ENCODE measurements at places on chromosomes 12 and 14.

DNA sequence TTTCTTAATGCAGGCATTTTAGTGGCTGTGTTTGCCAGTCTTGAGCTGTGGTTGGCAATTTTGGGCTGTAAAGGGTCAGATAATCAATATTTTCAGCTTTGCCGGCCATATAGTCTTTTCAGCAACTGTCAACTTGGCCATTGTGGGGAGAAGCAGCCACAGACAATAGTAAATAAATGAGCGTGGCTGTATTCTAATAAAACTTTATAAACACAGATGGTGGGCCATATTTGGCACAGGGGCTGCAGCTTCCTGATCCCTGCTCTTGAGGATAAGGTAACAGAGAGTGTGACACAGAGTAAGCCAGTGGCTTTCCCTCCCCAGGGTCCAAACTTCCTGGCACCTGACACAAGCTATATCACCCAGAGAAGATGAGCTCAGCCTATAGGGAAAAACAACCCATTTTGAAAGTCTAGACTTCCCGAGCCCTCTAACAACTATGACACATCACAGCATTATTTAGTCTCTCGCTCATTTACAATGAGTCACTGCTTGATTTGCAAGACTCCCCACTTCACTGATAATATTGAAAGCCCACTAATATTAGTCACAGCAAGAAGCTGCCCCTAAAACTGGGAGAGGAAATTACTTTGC is 163.1 kb upstream of the TMPO start:
- DNase-seq, result no peak

- no peak for DNase-seq
These were observed 70.5 kb downstream of the BCL11B start for GRCh38 chr14:99201351-99202073.

GRCh38 chr12:9365296-9365695 is 157.1 kb upstream of the PZP start:
- DNase-seq, result no peak

GRCh38 chr12:106914796-106915634 is 40.7 kb upstream of the TMEM263 start:
- DNase-seq, result no peak

- no peak for DNase-seq
These were observed 50.1 kb downstream of the RERG start for GRCh38 chr12:15171012-15171655.

GRCh38 chr12:55847603-55848291 is 5.0 kb upstream of the MMP19 start:
- no peak for DNase-seq

GRCh38 chr12:96212456-96213375 is 18.5 kb downstream of the ELK3 start:
- no peak for DNase-seq

DNA sequence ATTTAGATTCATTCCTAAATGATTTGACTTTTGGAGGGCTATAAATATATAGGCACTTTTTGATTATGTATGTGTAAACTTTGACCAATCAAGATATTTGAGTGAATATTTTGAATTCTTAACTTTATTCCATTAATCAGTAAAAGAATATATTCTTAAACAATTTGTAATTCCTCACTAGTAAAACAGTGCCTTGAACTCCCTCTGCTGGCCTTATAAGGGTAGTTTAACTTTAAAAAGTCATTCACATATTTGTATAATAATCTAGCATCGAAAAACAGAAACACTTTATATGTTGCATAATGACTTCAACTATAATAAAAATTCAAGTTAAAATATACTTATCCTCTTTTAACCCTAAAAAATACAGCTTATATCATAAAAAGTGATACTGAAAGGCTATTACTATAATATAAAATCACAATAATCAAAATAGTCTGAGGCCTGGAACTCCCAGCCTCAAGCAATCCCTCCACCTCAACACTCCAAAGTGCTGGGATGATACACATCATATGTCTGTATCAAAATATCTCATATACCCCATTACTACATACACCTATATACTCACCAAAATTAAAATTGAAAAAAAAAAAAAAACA is 31.2 kb downstream of the CCDC59 start:
- DNase-seq, result no peak

- DNase-seq, result no peak
These were observed 209.1 kb downstream of the NUBPL start for GRCh38 chr14:31770271-31770670.

GRCh38 chr12:82517027-82517426 is 158.7 kb downstream of the METTL25 start:
- no peak for DNase-seq

- DNase-seq, result no peak
These were observed 22.2 kb downstream of the SGPP1 start for GRCh38 chr14:63705561-63706070.

DNA sequence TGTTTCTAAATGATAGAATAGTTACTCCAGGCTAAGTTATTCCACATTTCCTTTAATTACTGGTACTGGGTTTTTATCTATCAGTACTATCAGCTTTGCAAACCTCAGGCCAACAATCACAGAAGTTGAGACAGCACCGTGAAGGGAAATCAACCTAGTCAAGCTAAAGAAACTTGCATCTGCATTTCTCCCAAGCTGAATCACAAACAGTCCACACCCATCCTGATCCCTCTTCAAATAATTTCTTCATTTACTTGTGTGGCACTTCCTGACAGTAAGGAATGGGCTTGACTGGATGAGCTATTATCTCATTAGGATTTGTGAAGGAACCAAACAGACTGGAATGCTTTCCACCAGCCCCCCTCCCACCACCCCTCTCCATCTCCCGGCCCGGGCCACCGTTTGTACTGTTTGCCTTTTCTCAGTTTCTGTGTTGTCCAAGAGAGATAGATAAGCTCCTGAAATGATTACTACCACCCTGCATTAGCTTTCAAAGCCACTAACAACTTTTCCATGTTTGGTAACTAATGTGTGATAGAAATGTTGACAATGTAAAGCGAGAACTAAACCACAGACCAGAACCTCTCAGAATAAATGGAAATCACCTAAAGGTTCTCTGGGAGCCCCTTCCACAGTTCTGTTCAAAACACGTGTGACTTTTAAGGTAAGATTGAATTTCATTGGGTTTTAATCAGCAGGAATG is 236.3 kb downstream of the SLC25A21 start:
- no peak for DNase-seq

DNA sequence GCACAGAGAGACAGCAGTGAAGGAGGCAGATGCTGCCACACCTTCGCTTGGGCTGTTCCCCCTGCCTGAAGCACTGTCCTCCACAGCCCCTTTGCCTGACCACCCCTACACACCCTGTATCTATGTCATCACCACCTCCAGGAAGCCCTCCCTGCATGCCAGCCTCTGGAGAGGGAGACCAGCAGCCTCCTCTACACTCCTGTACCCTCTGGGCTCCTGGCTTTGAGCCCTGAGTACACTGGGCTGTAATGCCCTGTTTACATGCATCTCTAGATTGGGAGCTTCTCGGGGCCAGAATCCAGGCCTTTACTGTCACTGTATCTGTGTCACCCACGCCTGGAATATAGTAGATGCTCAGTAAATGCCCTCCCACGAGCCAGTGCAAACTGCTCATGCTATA is 5.9 kb upstream of the TMEM119 start:
- DNase-seq, result no peak

- no peak for DNase-seq
These were observed 707 bp downstream of the G2E3 start for GRCh38 chr14:30559638-30560091.

DNA sequence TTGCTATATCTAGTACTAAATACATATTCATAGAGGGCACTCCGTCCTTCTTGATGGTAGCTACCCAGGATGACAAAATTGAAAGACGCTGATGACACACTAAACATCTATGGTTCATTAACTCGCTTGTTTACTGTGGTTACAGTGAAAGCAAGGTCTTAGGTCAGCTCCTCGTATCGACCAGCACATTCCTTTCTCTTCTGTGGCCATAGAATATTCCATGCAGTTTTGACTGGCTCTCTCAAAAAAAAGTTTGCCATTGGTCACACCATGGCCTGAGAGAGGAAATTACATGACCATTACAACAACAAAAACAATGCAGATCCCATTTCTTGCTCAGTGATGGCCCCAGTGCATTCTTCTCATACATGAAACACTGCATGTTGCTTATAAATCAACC is 411.4 kb upstream of the SOX5 start:
- DNase-seq, result no peak

DNA sequence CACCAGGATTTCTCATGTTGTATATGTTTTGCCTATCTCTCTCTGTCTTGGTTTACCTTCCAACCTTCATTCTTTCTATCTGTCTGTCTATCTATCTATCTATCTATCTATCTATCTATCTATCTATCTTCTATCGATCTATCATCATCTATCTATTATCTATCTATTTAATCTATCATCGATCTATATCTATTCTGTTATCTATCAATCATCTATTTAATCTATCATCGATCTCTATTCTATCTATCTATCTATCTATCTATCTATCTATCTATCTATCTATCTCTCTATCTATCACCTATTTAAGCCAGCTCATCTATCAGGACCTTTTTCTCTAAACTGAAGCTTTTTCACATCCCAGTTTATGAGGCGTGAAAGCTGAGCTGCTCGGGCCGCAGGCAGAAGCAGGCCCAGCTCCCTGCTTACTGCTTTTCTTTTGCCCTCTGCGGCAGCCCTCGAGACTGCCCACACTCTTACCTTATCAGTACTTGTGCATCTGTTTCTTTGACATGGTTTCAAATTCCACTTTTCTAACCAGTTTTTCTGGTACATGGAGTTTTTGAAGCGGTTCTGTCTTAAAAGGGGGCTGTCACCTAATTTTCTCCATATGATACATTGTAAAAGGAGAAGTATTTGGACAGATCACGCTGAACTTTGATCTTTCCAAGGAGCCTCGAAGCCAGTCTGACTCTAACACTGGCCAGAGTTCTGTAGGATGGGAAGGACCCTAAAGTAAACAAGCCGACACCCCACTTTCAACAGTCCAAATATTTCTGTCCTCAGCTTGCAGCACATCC is 44.4 kb upstream of the GSG1 start:
- no peak for DNase-seq

- DNase-seq, result no peak
These were observed 44.0 kb upstream of the SINHCAF start for GRCh38 chr12:31369712-31370521.

DNA sequence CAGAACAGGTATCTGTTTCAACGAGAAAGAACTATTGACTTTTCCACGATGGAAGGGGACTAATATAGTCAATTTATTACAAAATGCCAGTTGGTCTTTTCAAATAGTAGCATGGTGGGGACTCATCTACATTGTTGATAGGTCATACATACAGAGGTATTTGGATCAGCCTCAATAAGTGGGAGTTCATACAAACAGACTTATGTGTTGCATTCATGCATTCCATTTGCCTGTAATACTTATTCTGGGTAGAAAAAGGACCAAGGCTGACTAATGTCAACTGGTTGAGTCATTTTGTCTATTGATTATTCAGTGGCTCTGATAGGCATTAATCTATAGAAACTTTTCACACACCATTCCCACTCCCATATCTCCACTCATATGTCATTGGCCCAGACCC is 41.5 kb upstream of the GLIPR1 start:
- no peak for DNase-seq

GRCh38 chr12:11656550-11656949 is 7.1 kb downstream of the ETV6 start:
- no peak for DNase-seq

- no peak for DNase-seq
These were observed 254.9 kb downstream of the BTG1 start for GRCh38 chr12:91890742-91891141.

DNA sequence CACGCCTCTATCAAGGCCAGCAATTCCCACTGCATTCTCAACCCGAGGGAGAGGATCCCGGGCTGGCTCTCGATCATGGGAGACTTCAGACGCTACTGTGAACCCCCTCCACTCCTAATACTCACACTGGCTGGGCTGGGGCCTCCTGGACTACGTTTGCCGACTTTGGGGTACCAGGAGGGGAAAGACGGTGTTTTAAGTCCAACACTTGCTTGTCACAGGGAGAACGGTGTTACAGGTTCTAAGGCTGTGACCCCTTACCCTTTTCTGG is 463 bp downstream of the NACA start:
- no peak for DNase-seq

Data from activated naive CD8-positive, alpha-beta T cell treated with anti-CD3 and anti-CD28 coated beads, Interleukin-2, amount 50 U/mL, for 16 hours (primary cell).